Urinary bladder (tissue), 4 donors: ENCODE measurements at places on chromosomes 2 and 18. TPM values are rescaled to one million over a fixed set of nuclear protein-coding genes. Genes with fewer than 3 reads are reported as not detected.
A peak's percentile ranks its signal among the peaks of the same experiment; 100 is the strongest.

DNA sequence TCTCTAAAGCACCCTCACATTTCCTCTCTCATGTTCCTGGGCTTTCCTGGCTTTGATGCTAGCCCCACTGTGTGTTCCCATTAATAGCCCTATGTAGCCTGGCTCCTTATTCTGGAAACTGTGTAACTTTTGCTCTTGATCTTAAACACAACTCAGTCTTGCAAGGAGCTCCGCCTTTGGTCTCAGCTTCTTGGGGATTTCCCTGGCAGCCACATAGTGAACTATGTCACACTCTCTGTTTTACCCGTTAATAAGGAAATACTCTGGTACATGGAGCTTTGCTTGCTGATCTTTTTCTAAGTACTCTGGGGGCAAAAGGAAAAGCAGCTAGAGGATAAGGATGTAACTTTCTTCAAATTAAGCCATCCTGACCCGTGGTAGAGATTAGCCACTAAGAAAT is 259.3 kb downstream of the NEDD4L start:
- no peak for DNase-seq

DNA sequence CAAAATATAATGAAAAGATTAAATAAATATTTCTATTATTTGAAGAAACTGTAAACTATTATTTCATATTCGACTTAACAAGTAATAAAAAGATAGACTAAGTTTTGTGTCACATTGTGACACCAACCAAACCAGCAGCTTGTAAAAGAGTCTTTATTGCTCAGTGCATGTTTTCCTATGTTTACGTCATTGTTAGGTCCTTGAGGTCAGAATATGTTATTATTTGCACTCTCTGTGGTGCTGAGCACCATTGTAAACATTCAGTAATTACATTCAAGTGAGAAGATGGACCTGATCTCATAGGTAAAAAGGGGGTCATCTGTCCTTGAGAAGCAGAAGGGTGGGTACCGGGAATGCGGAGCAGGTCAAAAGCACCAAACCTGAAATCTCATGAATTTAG is 1999.1 kb upstream of the CELF4 start:
- no peak for DNase-seq

UGT1A5 gene
- 0.79 TPM for total RNA-seq

FAM124B gene
- 13.1 TPM for total RNA-seq

SERPINB12 gene
- total RNA-seq: not detected

- no peak for DNase-seq
Measured at GRCh38 chr18:75200071-75200470, 8.9 kb downstream of the PTGR3 start.

- no peak for DNase-seq
Measured at GRCh38 chr2:200586644-200586975, 796 bp downstream of the AOX1 start.

- DNase-seq: no peak
Measured at GRCh38 chr18:77464917-77465316, 215.3 kb downstream of the GALR1 start.

- no peak for DNase-seq
Measured at GRCh38 chr2:152624805-152625204, 92.5 kb downstream of the PRPF40A start.

ZSCAN30 gene
- total RNA-seq: 23.2 TPM

FLACC1 gene
- 1.3 TPM for total RNA-seq

DNA sequence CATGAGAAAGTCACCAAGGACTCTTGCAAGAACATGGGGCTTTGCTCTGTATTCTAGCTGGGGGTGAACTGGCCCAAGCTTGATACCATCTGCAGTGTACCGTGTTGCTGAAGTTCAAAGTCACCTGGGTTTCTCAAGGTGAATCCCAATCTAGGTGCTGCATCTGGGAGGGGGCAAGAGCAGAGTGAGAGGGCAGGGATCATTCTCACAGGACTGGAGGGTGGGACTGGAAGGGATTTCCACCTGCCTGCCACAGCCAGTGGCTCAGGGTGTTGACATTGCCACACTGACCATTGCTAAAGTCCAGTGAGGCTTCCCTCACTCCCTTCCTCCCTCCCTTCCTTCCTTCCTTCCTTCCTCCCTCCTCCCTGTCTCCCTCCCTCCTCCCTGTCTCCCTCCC is 98.7 kb downstream of the MYCN start:
- DNase-seq: no peak

DNA sequence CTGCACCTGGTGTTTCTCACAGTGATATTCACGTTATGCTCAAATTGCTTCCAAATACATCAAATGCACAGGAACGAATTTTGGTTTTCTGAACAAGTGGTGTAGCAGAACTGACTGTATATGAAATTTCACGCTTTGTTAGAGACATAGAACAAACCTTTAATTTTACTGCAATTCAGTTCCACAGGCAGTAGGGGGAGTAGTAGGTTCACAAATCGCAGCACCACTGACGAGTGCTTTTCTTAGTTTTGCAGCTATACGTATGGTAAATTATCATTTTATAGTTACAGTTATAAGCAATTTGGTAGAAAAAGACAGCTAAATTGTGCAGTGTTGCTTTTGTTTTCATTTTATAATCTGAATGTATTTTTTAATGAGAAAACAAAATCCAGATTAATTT is 113.3 kb downstream of the KIAA1328 start:
- DNase-seq: no peak

EN1 gene
- total RNA-seq: not detected

DNA sequence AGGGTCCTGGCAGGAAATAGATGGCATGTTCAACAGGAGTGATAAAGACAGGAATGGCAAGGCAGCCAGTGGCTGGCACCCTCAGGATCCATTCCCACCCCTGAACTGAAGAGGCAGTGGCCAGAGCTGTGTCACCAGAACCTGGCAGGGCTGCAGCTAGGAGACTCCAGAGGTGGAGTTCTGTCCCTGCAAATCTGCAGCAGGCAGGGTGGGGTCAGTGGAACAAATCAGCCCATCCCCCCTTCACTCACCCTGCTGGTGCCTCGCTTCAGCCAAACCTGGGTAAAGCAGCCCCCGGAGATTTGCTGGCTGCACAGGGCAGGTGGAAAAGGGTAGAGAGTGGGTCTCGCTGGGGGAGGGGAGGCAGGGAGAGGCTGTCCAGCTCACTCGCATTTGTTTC is 12.7 kb downstream of the INPP5D start:
- DNase-seq: no peak

DNA sequence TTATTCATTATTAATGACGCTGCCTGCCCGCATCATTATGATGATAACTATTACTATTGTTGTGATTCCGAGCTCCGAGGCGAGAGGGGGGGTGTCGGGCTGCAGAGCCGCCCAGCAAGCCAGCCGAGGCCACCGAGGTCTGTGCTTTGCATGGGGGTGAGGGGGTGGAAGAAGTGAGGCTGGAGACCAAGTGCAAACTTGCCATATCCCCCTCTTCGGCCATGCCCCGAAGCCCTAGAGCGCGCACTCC is 3.6 kb downstream of the BCL11A start:
- DNase-seq: no peak

DNA sequence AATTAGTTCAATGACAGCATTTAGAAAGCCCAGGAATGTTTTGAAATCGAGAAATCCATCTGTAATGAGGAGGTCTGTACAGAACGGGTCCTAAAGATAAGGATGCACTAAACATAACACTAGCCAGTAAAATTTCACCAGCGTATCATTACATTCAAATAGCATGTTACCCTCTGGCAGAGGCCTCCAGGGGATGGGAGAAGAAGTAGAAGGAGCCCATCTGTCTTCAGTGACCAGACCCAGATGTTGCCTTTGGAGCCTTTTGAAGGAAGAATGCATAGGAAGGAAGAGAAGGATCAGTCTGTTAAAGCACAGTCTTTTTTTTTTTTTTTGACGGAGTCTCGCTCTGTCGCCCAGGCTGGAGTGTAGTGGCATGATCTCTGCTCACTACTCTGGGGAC is 86.1 kb upstream of the BCL2L11 start:
- no peak for DNase-seq

- peak; percentile 63 for DNase-seq
Measured at GRCh38 chr2:120867290-120868241, 131.9 kb downstream of the GLI2 start.

DNA sequence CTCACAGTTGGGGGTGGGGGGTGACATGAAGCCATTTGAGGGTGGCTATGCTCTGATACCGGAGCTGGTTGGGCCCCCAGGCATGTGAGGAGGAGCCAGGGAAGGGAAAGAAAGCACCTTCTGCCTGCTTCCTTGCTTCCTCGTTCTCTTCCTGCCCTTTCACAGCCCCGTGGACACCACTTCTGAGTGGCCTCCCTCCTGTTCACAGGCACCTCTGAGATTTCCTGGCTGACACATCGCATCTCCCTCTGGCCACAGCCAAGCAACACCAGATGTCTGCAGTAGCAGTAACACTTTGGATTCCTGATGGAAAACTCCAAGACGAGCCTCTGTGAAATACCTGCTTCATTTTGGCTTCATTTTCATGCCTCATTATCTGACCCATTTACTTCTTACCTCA is 64.7 kb upstream of the ST3GAL5 start:
- no peak for DNase-seq

KCNJ3 gene
- total RNA-seq: 2.3 TPM

- DNase-seq: no peak
Measured at GRCh38 chr2:136381722-136382633, 264.0 kb upstream of the CXCR4 start.
